H1 (cell line): ENCODE measurements at places on chromosomes 16 and 17.

DNA sequence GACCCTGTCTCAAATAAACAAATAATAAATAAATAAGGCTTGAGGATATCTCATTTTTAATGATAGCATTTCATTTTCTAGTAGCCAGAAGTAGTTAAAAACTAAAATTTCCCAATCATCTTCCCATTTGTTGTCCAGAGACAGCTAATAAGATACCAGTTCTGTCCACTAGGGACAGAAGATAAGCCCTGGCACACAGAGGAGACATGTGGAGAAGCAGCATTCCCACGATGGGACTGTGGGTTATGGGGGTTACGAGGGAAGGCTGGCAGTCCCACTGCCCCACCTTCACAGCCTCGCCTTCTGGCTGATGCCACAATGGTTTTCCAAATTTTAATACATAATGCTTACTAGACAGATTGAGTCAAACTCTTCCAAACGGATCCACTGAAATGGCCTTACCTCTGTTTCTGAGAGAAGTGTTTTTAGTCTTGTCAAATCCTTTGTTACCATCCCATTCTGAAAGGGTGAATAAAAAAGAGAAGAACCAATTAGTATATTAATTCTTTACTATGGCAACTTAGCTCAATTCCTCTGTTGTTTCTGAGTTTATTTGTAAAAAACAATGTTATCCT lies 44.2 kb downstream of the HELZ start:
- DNase-seq = no peak

DNA sequence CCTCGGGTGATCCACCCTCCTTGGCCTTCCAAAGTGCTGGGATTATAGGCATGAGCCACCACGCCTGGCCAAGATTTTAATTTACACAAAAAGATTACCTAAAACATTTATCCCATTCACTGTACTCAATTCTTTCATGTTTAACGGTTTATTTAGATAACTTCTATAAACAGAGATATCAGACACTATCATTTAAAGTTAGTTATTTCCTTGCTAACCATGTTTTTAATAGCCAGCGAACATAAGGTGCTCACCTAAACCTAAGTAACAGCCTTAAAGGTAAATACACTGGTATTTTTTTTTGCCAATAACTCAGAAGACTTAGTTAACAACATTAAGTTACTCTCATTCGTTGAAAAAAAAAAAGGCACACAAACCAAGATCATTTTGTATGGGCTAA lies 82.0 kb upstream of the C17orf78 start:
- no peak for DNase-seq

- no peak for DNase-seq
Observed at GRCh38 chr17:57372156-57372555, 115.8 kb downstream of the MSI2 start.

DNA sequence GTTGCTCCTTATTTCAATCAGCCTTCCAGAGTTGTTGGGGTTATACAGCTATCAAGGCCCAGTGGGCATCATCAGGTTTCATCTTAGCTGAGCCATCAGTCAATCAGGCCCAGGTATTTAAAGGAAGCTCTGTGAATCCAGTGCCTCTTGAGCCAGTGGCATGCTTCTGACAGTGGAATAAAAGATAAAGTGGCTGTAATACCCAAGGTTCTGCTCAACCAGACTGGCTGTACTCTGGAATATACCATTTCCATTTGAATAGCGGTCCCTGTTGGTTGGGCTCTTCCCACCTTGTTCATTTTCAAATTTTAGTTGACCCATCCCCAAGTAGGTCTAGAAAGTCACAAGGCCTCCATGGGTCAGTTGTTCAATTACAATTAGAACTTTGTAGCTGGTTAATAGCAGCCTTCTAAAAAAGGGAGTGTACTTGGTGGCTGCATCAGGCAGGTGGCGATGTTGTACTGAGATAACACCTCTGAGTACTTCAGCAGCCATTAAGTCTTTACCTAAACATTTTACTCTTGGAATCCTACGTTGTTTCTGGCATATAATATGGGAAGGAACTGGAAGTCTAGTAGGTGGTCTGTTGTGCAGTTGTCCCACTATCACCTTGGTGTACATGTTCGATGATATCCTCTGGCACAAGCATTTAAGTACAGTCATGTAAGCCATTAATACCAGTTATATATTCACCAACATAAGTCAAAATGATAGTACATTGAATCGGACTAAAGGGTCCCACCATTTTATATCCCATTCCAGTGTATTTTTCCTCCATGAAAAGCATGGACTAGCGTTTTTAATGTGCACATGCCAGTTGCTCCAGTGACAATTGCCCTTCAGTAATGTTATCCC lies 294.1 kb downstream of the BCAS3 start:
- peak; percentile 49 for DNase-seq

GRCh38 chr17:70407506-70407905 lies 238.2 kb downstream of the KCNJ2 start:
- DNase-seq = no peak

DNA sequence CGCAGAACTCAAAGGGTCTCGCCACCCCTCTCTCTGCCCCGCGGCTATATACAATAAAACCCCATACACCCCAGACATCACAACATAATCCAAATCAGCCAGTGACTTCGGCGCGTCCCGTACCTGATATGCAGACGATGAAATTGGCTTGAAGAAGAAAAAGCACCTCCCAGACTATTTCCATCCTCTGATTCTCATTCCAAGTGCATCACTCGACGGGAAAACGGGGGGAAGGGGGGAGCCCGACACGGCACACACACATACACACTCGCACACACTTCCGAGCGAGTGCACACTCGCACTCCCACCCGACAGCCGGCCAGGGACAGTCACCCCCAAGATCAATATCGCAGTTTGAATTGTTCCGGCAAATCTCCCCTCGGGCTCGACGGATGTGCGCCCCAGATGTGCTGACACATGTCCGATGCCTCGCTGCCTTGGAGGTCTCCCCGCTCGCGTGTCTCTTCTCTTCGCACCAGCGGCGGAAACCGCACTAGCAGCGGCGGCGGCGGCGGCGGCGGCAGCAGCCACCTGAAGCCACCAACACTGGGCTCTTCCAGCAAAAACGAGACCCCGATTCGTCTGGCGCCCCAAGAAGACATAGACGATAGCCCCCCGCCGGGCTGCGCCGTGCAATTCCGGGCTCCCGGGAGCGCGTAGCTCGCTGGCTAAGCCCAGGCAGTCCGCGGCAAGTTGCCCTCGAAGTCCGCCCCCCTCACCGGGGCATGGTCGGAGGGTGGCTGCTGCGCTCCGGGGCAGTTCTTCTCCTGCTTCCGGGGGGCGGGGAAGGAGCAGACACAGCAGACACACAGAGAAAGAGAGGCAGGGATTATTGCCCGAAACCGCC lies 688 bp downstream of the CA10 start:
- DNase-seq = no peak

- no peak for DNase-seq
Observed at GRCh38 chr16:72425571-72426341, 253.8 kb upstream of the PMFBP1 start.

- no peak for DNase-seq
Observed at GRCh38 chr16:53915452-53916160, 211.7 kb downstream of the FTO start.

DNA sequence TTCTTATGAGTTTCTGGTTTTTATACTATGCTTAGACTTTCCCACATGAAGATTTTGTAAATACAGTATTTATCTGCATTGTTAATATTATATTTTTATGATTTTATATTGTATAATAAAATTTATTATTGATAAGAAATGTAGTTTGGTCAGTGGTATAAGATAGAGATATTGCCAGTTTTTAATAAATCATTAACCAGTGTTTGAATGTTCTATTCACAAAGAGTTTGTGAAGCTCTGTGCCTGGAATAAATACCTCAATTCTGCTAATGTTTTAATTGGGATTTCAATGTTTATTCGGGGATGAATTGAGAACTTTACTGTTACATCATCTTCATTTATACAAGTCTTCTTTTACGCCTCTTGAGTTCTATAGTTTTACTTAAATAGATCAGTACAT lies 16.9 kb downstream of the COX10 start:
- no peak for DNase-seq

DNA sequence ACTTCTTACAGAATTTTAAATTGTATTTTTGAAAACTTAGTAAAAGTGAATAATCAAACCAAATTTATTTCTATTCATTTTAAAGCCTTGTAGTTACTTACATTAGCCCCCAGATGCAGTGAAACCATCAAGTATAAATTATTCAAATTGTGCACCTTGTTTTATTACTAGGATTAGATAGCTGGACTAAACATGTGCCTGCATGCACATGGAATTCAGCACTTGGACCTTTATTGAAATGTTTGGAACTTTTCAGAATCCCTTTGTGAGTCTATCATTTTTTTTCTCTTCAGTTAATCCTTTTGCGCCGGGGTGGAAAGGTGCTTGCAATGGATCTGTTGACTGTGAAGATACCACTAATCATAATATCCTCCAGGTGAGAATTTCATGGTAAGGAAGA lies 4.7 kb downstream of the ZPBP2 start:
- no peak for DNase-seq

- DNase-seq = peak; percentile 62
Observed at GRCh38 chr17:58317421-58318064, 11.1 kb downstream of the TSPOAP1 start.

- no peak for DNase-seq
Observed at GRCh38 chr17:78761789-78762406, 20.2 kb downstream of the CYTH1 start.

GRCh38 chr17:72609501-72609900 lies 483.0 kb downstream of the SLC39A11 start:
- no peak for DNase-seq

DNA sequence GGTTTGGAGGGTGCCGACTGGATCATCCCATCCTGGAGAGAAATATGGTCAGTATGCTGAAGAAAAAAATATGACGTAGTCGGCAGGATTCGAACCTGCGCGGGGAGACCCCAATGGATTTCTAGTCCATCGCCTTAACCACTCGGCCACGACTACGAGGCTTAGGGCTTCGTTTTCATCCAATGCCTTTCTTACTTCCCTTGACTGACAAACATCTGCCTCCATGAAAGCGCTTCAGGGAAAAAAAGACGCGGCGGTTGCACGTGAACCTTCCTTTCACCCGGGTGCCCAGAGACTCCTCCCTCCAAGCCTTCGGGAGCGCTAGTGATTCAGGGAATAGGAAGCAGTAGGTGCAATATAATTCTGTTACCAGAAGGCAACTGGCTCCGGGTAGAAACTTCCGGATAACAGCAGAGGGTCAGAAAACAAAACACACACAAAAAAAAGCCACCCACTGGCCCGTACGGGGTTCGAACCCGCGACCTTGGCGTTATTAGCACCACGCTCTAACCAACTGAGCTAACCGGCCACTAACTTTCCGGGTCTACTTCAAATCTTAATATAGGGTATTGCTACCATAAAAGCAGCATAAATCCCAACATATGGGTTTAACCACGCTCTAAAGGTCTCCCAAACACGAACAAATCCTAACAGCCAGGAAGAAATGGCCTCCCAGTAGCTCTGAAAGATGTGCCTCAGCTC lies 16.3 kb upstream of the AURKB start:
- peak; percentile 90 for DNase-seq

DNA sequence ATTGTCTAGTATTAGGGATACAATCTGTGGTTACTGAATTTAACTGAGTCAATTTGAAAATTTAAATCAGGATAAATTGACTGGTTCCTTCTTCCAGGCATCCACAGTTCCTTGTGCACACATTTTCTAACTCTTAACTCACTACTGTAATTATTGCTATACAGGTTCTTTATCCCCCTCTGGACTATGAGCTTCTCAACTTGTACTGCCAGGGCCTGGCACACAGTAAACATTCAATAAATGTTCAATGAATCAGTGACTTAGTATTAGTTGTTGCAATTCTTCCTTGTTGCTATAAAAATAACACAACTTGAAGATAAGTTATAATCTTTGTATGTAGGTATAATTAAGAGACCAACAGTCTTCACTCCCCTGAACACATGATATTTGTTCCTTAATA lies 67.9 kb downstream of the SSH2 start:
- DNase-seq = no peak

- DNase-seq = no peak
Observed at GRCh38 chr16:4649744-4650442, 25.3 kb downstream of the MGRN1 start.

GRCh38 chr16:88624977-88625576 lies 13.3 kb upstream of the IL17C start:
- DNase-seq = no peak

GRCh38 chr16:10930755-10931093 lies 11.5 kb downstream of the DEXI start:
- DNase-seq = no peak

DNA sequence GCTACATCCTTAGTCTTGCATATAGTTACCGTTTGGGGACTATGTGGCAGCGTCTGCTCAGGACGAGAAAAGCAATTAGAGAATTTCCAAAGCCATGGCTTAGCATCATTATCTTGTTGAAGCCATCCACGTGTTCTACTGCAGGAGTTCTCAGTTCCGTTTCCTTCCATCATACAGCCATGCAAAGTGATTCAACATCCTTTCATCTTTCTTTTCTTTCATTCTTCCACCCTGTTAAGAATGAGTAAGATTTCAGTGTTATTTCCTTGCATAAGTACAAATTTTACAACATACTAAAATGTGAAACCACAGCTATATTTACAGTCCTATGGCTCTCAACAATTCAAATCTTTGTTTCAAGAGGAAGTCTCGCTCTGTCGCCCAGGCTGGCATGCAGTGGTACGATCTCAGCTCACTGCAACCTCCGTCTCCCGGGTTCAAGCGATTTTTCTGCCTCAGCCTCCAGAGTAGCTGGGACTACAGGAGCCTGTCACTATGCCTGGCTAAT lies 3.8 kb downstream of the MARF1 start:
- no peak for DNase-seq

DNA sequence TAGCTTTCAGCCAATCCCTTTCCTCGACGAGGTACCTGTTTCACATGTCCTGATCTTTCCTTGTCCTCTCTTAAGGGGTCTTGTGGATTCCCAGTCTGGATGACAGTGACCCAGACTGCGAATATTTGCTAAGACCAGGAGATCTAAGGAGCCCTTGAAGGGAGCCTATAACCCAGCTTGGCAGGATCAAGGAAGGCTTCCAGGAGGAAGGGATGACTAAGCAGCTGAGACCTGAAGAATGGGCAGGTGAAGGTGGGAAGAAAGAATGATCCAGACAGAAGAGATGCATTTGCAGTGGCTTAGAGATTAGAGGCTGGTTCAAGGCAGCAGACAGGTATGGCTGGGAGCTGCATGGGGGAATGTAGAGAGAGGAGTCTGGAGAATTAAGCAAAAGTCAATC lies 1.9 kb upstream of the PDK2 start:
- DNase-seq = no peak

- peak; percentile 82 for DNase-seq
Observed at GRCh38 chr17:12665263-12666210, at the start of gene MYOCD. Gene MYOCD, plus strand, starts transcription at chr17:12665890. Its CDS starts 299 bp downstream, at chr17:12666189.

DNA sequence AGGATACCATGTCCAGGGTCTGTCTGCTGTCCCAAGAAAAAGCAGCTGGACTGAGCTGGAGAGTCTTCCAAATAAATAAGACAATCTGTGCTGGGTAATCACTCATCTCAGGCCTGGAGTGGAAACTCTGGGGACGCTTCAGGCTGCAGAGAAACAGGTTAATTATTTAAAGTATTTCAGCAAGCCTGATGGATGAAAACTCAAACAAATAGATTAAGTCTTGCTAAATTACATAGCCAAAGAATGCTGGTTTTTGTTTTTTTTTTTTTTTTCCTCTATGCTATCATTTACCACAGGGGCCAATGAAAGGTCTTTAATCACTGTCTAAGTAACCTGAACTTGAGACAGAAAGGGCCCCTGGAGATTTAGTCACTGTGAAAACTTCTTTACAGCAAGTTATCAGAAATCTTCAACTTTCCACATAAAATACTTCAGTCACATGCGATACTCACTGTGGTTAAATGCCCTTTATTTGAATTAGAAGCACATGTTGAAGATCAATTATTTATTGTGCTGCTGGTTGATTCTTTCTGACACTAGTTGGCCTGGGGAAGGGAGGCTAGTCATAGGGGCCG lies 31.0 kb upstream of the KCNJ2 start:
- no peak for DNase-seq

- no peak for DNase-seq
Observed at GRCh38 chr17:31198026-31198425, 99.0 kb downstream of the OMG start.
